Mesenchymal stem cell (in vitro differentiated cells and primary cell): ENCODE measurements at places on chromosomes 3 and 15.

DNA sequence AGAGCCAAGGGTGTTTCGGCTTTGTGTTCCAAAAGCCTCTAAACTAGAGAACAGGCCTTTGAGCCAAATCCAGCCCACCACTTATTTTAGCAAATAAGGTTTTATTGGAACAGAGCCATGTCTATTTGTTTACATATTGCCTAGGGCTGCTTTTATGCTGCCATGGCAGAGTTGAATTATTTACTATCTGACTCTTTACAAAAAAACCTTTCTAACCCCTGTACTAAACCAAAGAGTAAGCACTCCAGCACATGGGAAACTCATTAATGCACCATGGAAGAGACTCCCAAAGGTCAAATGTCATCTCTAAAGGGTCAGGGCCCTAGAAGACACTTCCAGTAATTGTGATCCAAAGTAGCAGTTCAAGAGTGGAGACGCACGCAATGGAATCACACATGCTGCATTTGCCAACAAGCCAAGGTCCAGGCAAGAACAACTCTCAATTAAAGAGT, 22.3 kb downstream of the OSBPL10 start:
- DNase-seq, result peak; percentile 65

GRCh38 chr3:73026111-73026759, 29.6 kb downstream of the PPP4R2 start:
- no peak for DNase-seq

GRCh38 chr3:59580499-59580898, 530.7 kb upstream of the CFAP20DC start:
- DNase-seq, result no peak

GRCh38 chr3:99648101-99648500, 9.7 kb downstream of the COL8A1 start:
- peak; percentile 85 for DNase-seq

- DNase-seq, result no peak
Observed at GRCh38 chr3:179355996-179356395, 8.5 kb downstream of the MFN1 start.

GRCh38 chr3:127461286-127461910, 129.1 kb downstream of the TPRA1 start:
- no peak for DNase-seq

- DNase-seq, result no peak
Observed at GRCh38 chr15:39252134-39252470, 328.8 kb upstream of the THBS1 start.

GRCh38 chr15:39397883-39398282, 183.0 kb upstream of the THBS1 start:
- DNase-seq, result no peak

GRCh38 chr3:124407260-124407659, 323.0 kb upstream of the UMPS start:
- DNase-seq, result no peak

DNA sequence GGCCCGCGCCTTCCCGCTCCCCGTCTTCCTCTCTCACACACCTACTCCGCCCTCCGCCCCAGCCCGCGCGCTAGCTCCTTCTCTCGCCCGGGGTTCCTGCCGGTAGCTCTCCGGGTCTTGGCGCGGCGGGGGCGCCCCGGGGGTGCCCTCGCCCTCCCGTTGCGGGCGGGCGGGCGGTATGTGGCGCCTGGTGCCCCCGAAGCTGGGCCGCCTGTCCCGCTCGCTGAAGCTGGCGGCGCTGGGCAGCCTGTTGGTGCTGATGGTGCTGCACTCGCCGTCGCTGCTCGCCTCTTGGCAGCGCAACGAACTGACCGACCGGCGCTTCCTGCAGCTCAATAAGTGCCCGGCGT, 507 bp downstream of the DIPK2A start:
- no peak for DNase-seq

GRCh38 chr15:72584006-72584405, 70.5 kb upstream of the GOLGA6B start:
- DNase-seq, result no peak

DNA sequence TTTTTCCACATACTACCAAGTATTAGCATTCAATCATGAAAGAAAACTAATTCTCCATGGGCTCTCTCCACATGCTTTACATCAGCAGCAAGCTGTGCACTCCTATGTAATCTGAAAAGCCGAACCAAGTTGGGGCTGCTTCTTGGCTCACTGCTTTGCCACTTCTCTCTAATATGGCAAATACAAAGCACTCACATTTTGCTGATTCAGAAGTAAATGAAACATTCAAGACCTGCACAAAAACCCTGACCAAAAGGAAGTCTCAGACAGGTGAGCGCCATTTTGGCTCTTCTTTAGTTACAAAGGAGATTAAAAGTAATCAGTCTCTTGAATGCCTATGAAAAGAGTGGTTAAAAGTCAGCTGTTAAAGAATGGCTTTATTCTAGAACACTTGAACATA, 915.2 kb downstream of the FHIT start:
- DNase-seq, result no peak

- no peak for DNase-seq
Observed at GRCh38 chr15:81261172-81261811, 62.6 kb downstream of the STARD5 start.

GRCh38 chr3:32143849-32144757, 37.7 kb downstream of the GPD1L start:
- DNase-seq, result peak; percentile 89

DNA sequence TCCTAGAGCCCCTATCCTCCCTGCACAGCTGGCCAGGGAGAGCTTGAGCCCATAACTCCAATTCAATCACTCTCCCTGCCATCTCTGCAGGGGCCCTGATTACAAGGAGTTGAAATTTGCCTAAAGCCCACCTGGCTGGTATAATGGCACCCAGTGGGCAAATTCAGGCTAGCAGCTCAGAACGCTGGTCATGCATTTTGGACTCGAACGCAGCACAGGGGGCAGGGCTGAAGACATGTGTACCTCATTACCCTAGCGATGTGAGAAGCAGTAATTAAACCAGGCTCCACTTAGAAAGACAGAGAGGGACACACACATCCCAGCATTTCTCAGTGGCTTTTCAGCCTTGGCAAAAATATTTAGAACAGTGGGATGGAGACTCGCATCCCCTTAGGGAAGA, 3.2 kb downstream of the INSYN1 start:
- DNase-seq, result no peak

- DNase-seq, result peak; percentile 15
Observed at GRCh38 chr3:125651244-125651643, 55.9 kb upstream of the OSBPL11 start.

DNA sequence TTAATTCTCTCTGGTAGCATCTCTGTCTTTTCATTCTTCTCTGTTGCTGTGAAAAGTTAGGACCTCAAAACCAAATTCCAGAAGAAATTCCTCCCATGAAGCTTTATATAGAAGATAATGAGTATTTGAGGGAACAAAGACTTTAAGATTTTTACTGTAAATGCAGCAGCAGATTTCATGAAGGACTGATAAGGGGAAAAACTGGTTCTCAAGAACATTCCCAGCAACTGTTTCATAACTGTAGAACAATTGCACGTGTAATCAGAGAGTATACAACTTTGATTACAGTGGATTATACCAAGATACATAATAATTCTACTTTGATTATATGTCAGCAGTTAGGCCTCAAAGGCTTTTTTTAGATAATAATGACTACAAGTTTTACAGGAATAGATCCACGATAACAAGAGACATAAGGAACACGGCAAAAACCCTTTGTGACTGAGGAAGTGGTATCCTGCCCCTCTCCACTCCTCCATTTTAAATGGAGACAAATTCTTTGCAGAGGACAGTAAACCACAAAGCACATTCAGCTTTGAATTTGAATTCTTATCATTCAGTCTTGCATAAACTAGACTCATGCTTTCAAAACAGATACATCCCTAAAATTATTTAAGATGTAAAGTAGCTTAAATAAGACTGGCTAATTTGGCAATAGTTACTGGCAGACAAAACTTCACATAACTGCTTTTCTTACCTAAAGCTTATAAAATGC, 42.9 kb upstream of the DIPK2A start:
- no peak for DNase-seq
